Activated naive CD8-positive, alpha-beta T cell treated with anti-CD3 and anti-CD28 coated beads, Interleukin-2, amount 10 ng/mL, durations not matched to agents 7 days and 5 days (primary cell): ENCODE measurements at places on chromosomes 1 and 21. TPM values are rescaled to one million over a fixed set of nuclear protein-coding genes. Genes with fewer than 3 reads are reported as not detected.

- no peaks in the 10 kb centered on the region for H3K27me3 ChIP-seq
- H3K27ac ChIP-seq: no peak overlapping the region
- peaks cover 12% of the 10 kb centered on the region for H3K4me1 ChIP-seq
Measured at GRCh38 chr1:247908766-247909165, 11.3 kb upstream of the OR2T8 start.

GRCh38 chr1:176800978-176801513 lies 338.1 kb downstream of the PAPPA2 start:
- no peaks in the 10 kb centered on the region for H3K27me3 ChIP-seq
- no peaks in the 10 kb centered on the region for H3K4me1 ChIP-seq
- H3K27ac ChIP-seq: no peak overlapping the region
- H3K4me3 ChIP-seq: no peak overlapping the region
- no peak for DNase-seq
- no peaks in the 10 kb centered on the region for H3K36me3 ChIP-seq

GRCh38 chr21:29378832-29379231 lies 80.1 kb downstream of the BACH1 start:
- no peak overlapping the region for H3K27ac ChIP-seq
- peaks cover 10% of the 10 kb centered on the region for H3K4me1 ChIP-seq
- DNase-seq: no peak

The EVA1C gene
- 12.4 TPM for total RNA-seq

The LCE3D gene
- total RNA-seq: not detected

The BARHL2 gene
- not detected for total RNA-seq
